Fibroblast of skin of right quadriceps (primary cell): ENCODE measurements at places on chromosomes 16 and 17.

GRCh38 chr17:31738996-31739699, 119.9 kb downstream of the COPRS start:
- DNase-seq = peak; percentile 87

GRCh38 chr16:85681255-85681654, 7.5 kb downstream of the GINS2 start:
- no peak for DNase-seq

- no peak for DNase-seq
These were observed at the start of gene PROCA1 for GRCh38 chr17:28711723-28712031. Gene PROCA1 (minus strand): TSS chr17:28711888. CDS start chr17:28711660, 228 bp downstream.

GRCh38 chr16:84138824-84139627, 6.0 kb downstream of the HSDL1 start:
- peak; percentile 23 for DNase-seq
